GOT3 (cell line): ENCODE measurements at places on chromosomes 11 and 22.

DNA sequence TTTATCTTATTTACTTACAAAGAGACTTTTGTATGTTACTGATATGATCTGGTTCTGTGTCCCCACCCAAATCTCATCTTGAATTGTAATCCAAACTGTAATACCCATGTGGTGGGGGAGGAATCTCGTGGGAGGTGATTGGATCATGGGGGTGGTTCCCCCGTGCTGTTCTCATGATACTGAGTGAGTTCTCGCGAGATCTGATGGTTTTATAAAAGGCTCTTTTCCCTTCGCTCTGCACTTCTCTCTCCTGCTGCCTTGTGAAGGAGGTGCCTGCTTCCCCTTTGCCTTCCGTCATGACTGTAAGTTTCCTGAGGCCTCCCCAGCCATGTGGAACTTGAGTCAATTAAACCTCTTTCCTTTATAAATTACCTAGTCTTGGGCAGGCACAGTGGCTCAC is 42.4 kb upstream of the WNT7B start:
- DNase-seq, result no peak

GRCh38 chr22:50739279-50739691 is 1.3 kb downstream of the ACR start:
- DNase-seq, result no peak

DNA sequence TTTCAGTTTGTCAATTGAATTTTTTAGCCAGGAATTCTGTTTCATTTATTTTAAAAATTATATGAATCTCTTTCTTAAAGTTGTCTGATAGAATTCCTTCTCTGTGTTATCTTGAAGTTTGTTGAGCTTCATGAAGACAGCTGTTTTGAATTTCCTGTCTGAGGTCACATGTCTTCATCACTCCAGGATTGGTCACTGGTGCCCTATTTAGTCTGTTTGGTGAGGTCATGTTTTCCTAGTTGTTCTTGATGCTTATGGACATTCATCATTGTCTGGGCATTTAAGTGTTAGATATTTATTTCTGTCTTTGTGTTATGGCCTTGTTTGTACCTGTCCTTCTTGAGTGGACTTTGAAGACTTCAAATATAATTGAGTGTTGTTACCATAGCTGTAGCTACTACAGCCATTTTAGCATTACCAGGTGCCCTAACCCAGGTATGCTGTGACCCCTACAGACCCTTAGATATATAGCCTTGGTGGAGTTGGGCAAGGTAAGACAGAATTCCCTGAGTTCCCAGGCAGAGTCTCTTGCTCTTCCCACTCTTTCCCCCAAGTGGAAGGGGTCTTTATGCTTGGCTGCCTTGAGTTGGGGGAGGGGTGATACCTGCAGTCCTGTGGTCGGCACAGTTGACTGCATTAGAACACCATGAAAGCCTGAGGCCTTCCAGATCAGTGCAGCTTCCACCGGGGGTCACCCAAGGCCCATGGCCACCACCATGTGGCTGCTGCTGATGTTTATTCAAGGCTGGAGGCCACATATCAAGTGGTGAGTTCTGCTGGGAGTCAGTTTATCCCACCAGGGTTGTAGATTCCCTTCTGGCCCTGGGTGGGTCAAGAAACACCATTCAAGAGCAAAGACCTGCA is 229.6 kb downstream of the DYNC2H1 start:
- no peak for DNase-seq

DNA sequence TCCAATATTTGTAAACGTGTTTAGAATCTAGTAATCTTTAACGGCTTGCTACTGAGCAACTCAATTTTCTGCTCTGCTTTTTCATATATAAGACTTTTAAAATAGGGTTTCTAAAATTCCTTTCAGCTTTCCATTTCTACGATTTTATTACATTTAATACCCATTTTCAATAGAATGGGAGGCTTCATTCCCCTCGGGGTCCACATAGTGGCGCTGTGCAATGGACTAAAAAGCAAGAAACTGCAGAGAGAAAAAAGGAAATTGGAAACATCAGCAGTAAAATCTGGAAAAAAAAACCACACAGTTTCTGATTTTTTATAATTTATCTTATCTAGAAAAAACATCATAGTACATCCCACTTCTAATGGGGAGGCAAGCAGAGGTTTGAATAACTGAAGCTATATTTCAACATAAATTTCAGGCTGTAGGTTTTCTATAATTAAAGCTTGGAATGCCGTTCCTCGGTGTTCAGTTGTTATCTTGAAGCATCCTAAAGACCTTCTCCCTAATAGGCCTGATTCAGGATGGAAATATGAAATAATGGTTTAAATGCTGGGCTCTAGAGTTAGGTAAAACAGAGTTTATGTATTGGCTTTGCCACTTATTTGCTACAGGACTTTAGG is 18.7 kb upstream of the JHY start:
- no peak for DNase-seq

GRCh38 chr11:122663056-122663740 is 7.7 kb downstream of the UBASH3B start:
- DNase-seq, result no peak

DNA sequence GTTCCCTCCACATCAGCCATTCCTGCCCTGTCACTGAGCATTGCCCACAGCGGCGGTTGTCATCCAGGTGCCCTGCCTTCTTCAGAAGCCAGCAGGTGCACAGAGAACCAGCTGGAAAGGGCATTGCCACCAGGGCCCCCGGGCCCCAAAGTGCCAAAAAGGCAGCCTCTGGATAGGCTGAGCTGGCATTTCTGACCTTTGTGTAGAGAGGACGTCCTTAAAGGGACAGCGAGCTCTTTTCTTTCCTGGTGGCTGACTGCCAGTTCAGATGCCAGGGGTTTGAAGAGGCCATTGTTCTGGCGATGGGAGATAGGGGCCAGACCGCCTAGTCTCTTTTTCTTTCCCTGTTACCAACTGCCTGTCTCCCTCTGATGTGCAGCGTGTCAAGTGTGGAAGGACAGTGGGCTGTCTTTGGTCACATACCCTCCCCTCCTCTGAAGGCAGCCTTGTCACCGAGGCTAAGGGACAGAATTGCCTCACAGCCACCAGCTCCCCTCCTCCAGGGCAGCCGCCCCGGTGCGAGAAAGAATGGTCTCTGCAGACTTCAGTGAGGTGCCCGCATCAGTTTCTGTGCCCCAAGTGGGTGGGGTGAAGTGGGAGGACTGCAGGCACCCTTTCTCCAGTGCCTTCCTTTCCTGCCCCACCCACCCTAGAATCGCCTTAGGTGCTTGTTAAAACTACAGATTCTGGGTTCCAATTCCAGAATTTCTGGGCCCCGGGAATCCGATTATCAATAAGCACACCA is 109.6 kb downstream of the SCN3B start:
- DNase-seq, result no peak

GRCh38 chr11:121586750-121587149 is 134.0 kb upstream of the SORL1-AS1 start:
- no peak for DNase-seq

DNA sequence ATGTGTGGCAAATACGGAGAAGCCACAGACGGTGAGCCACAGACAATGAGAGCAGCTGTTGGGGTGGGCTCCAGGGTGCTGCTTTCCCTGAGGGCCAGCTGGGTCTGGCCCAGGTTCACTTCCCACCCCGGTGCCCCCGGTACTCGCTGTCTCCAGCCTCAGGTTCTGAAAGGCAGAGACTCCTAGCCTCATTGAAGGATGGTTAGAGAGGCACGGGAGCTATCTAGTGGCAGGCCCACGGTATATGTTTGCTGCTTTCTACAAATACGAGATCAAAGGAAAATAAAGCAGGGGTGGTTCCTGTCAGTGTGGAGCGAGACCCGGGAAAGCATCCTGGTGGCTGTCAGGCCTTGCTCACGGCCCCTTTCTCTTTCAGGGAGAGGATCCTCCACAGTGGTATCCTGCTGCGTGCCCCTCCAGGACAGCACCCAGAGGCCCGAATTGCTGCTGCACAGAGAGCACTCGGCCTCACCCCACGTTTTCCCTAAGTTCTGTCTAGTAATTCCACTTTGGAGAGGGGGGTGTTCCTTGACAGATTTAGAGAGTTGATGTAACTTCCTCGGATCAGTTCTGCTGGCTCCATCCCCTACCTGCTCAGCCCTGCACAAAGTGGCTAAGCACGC is 3.0 kb downstream of the TMEM80 start:
- no peak for DNase-seq

GRCh38 chr11:118524757-118525470 is 2.4 kb upstream of the TTC36 start:
- DNase-seq, result no peak

DNA sequence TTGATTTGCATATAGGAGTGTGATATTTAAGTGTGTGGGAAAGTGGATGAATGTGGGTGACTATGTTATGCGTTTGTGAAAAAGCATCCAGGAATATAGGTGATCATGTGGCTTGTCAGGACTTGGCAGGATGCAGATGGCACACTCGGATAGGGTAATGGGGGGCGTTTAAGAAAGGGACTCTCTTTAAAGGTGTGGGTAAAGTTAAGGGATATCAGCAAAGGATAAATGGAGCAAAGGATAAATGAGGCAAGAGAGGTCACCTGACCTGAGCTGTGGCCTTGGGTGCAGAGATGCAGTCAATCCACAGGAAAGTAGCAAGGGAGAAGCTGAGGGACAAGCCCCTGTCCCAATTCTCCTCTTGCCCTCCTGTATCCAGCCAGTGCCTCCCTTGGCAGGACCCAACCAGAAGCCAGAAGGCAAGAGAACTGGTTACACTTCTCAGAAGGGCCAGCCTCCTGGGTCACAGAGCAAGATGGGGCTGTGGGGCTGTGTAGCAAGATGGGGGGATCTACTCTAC is 47.5 kb upstream of the GRAMD1B start:
- DNase-seq, result no peak

DNA sequence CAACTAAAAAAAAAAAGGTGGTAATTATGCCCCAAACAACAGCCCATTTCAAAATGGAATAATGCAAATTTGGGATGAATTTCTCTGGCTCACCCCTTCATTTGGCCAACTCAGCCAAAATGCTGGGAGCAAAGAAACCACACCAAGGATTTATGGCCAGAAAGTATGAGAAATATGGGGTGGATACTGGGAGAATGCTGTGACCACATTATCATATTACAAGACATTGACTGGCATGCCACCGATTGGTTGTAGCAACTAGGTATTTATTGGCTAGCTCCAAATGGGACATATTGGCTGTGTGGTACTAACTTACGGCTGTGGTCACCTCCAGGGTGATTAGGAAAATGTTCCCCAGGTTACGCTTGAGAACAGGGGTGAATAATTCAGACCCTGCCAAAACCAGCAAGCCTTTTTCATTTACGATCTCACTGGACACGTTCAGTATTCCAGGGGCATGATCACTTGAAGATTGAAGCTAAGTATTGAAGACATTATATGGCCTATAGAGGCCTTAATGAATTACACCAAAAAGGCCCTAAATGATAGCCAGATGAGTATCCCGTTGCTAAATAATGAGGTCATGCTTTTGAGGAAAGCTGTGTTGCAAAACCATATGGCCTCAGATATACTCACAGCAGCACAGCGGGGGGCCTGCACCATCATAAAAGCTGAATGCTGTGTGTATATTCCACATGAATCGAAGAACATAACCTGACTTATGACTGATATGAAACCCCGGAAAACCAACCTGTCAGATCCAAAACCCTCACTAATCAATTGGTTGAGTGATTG is 3.8 kb upstream of the FDX1 start:
- DNase-seq, result no peak

DNA sequence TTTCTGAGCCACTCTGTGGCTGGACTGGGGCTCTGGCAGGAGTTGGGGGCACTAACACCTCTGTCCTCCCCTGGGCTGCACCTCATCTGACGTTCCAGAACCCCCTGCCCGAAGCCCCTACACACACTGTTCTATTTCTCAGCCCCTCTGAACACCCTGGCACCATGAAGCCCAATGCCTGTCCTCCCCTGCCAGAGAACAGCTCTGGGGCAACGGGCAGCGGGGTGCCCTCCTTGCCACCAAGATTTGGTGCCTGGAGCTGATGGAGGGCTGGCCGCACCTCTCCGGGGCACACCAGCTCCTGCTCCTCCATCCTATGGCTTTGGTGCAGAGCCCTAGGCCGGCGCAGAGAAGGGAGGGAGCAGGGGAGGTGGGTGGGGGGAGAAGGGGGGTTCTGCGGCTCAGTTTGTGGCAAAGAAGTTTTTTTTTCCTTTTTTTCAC is 16.3 kb downstream of the DUSP8 start:
- no peak for DNase-seq

DNA sequence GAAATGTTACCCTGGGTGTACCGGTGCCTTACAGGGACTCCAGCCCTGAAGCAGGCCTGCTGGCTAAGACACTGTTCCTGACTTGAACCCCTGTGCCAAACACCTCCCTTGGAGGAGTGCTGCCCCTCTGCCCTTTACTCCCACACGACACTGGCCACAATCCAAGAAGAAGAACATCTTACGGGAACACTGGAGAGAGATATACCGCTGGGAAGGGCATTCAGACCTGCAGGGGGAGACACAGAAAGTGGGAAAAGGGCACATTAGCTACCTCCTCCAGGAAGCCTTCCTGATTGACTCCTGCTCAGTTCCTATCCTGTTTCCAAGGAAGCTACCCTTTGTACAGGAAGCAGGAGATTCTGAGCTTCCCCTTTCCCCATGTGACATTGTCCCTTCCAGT is 18.7 kb downstream of the TMPRSS13 start:
- DNase-seq, result no peak
